ENCODE measurements at places on chromosomes 16 and 17. TPM values are rescaled to one million over a fixed set of nuclear protein-coding genes. Genes with fewer than 3 reads are reported as not detected.

DNA sequence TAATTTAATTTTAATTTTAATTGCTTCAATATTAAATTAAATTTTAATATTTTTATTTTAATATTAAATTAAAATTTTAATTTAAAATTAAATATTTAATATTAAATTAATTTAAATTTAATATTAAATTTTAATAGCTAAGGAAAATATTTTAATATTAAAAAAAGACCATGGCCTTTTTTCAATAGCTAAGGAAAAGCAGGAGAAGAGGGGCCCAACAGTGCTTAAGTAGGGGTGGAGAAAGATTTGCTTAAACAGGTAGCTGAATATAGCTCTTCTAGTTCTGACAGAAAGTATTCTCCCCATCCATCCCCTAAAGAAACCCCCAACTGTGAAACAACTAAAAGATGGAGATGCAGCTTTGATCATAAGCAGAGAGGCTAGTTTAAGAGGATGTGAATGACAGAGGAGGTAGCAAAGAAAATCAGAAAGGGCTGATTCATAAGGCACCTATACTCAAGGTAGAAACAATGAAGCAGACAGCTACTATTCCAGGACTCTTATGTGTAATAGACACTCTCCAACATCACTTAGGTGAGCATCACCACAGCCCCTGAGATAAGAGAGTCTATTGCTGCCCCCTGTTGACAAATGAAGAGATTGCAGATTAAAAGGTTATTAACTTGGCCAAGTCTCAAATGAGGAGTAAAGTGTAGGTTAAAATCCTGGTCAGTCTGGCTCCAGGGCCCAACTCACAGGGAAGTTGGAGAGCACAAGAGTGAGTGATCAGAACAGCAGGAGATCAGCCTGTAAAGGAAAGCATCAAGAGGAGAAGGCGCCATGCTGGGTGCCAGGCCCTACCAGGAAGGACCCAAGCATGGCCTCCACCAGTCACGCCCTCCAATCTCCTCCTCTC lies 7.8 kb upstream of the RNASEK start:
- peak; percentile 66 for DNase-seq

DNA sequence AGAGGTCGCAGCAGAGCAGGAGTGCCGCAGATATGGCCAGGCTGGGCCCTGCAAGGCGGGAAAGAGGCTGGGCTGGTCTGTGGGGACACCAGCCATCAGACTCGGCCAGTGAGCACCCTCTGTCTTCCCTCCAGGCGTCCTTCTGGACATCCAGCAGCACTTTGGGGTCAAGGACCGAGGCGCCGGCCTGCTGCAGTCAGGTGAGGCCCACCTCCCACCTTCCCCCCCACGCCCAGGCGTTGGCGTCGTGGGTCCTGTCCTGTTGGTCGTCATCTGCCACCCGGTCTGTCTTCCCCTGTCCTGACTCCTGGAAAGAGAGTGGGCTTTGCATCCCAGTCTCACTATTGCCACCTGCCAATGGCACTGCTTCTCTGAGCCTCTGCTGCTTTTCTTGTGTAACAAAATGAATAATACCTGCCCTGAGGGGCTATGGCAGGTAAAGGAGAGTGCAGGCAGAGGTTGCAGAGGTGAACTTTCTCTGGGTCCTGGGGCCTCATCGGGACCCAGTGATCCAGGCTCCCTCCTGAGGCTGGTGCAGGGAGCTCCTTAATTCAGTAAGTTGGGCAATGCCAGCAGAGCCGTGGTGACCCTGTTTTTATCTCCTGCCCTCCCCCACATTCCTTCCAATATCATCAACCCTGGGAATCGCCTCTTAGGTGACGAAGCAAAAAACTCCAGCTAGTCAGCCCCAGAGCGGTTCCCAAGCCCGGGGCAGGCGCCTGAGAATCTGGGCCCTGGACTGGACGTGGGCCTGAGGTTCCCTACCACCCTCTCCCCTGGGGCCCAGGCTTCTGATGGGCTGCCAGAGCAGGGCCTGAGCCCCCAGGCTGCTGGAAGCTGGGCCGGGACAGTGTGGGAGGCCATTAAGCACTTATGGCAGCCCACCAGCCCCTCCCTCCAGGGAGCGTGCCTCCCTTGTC lies 14.7 kb downstream of the SPNS2 start:
- DNase-seq, result no peak

DNA sequence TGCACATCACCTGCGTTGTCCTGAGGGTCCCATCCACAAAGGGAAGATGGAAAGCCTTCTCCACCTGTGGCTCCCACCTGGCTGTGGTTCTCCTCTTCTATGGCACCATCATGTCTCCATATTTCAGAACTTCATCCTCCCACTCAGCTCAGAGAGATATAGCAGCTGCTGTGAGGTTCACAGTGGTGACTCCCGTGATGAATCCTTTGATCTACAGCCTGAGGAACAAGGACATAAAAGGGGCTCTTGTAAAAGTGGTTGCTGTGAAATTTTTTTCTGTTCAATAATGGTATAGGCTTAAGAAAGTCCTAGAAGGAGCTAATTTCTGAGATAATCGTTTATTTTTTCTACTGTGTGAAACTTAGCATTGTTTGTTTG lies 18.7 kb downstream of the ZNF200 start:
- no peak for DNase-seq

DNA sequence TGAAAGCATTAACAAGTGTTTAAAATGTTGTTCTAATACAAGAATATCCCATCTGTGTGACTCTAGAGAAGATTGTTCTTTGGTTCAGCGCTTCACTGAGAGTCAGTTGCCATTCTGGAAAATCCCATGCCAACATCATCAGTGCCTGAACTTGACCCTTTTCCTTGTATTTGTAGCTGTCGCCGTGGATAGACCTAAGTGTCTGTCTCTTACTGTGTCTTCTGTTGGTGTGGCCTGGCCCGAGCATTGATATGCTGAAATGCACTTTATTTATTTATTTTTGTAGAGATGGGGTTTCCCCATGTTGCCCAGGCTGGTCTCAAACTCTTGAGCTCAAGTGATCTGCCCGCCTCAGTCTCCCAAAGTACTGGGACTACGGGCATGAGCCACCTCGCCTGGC lies 76.0 kb downstream of the MYH11 start:
- DNase-seq, result no peak

- DNase-seq, result no peak
Observed at GRCh38 chr17:29120433-29120832, 59.8 kb downstream of the MYO18A start.

DNA sequence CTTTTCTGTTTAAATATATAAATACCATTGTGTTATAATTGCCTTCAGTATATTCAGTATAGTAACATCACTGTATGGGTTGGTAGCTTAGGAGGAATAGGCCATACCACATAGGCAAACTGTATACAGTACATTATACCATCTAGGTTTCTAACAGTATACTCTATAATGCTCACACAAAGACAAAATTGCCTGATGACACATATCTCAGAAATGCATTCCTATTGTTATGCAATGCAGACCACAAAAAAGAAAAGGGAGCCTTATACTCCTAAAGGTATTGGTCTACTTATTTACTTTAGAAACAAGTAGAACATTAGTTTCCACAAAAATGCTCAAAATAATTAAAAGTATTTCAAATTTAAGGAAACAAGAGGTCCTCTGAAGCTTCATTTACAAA lies 47.9 kb downstream of the SETD6 start:
- DNase-seq, result peak; percentile 76

DNA sequence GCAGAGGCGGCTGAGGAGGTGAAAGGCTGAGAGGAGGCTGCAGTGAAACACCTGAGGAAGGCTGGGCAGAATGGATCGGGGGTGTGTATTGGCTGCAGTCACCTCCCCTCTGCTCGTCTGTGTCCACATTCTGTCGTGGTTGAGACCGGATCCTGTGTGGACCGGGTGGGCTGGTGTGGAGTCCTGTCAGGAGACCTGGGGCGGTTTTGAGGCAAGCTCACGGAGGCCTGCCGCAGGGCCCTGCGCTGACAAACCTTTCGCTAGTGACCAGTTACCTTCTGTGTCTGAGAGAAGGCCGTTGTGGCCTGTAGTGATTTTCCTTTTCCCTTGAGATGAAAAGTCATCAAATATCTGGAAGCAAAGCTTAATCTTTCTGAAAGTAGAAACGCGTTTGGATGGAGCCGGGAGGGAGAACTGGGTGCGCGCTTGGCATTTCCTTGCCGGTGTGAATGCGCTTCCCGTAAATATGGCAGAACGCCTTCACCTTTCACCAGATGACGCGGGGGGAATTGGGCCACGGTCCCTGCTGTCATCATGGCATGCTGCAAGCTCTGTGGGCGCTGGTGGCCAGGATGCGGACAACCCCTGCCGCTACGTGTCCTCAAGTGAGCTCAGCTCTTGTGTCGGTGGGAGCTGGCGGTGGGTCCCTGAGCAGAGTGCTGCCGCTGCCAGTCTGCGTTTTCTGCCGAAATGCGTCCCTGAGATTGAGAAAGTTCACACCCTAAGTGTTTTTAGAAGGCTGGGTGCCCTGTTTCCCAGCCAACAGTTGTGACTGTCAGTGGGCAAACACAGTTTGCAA lies 6.3 kb downstream of the BANP start:
- no peak for DNase-seq

GRCh38 chr17:74199306-74200092 lies 4.0 kb upstream of the RPL38 start:
- DNase-seq, result peak; percentile 57

- DNase-seq, result no peak
Observed at GRCh38 chr17:1050996-1051925, 54.3 kb downstream of the TIMM22 start.

- no peak for DNase-seq
Observed at GRCh38 chr17:29733166-29733565, 110.5 kb upstream of the CORO6 start.

GRCh38 chr17:50270435-50271362 lies 3.6 kb upstream of the TMEM92 start:
- no peak for DNase-seq

DNA sequence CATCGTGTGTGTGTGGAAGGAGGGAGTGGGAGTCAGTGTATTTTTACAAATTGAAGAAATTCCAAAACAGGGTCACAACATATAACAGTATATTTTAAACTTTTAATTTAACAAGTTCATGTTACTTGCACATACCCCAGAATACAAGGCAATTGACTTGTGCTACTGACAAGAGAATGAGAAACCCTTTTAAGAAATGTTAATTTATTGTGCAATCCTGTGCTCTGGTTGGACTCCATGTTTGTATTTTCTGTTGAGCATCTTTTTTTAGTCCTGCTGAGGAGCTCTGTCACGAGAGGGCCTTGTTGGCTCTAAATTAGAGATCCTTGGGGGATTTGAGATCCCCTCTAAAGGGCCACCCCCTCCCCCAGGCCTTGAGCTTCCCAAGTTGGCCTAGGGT lies 1.1 kb upstream of the EMP2 start:
- DNase-seq, result no peak

- no peak for DNase-seq
Observed at GRCh38 chr17:74981979-74982662, 5.3 kb upstream of the CDR2L start.

RPRML gene
- total RNA-seq, result 0.07 TPM

DHRS7C gene
- not detected for total RNA-seq

TSPAN10 gene
- 1.4 TPM for total RNA-seq

SLC5A11 gene
- total RNA-seq, result 0.06 TPM

FNDC8 gene
- not detected for total RNA-seq

AIPL1 gene
- not detected for total RNA-seq

NGFR gene
- 6.3 TPM for total RNA-seq

Data from HT1080 (cell line).